Activated B cell treated with CpG ODN at 0.5 μM for 24 hours (primary cell): ENCODE measurements at places on chromosomes 3 and 15.

DNA sequence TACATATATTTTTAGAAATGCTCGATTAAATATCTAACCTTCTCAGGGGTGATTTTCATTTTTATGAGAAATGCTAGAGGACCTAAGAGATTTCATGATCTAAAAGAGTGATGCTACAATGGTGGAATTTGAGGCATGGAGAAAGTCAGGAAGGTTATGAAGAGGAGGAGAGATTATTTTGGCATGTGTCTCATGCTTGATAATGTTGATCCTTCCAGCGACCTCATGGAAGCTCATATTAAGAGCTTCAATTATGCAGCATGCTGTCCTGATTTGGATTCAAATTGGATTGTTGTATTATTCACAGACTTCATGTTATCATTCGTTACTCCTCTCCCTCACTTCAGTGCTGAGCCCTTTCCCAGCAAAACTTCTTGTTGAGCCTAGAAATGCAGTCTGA, 112.5 kb downstream of the RAP2B start:
- no peak for DNase-seq

DNA sequence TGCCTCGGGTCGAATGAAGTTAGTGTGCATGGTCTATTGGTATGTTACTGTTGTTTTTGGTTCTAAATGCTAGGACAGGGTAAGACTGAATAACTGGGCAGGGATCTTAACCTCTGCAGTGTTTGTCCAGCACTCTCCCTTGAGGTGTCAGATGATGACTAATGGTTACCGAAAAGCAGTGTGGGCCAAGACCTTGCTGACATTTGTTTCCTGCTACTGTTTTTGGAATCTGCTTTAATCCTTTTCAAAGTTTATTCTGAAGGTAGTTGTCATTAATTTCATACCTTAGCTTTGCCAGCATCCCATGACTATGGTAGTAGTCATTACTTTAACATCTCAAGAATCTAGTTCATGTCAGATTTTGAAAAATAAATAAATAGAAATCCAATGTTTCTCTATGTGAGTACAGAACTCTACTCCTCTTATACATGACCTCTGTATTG, 117.0 kb downstream of the P3H2 start:
- no peak for DNase-seq

DNA sequence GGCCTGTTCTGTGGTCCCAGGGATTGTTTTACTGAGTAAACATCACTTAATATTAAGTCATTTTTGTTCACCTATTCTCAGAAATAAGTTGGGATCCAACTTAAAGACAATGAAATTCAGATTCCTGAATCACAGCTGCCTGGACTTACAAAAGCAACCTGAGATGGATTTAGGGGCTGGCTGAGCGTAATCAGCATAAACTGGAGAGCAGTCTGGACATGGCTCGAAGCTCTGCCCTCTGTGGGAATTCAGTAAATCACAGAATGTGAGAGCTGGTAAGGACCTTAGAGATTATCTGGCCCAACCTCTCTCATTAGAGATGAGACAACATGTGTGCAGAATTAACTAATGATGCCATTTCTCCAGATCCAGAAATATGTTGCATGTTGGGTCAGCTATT, 23.7 kb downstream of the CCDC80 start:
- DNase-seq = no peak

DNA sequence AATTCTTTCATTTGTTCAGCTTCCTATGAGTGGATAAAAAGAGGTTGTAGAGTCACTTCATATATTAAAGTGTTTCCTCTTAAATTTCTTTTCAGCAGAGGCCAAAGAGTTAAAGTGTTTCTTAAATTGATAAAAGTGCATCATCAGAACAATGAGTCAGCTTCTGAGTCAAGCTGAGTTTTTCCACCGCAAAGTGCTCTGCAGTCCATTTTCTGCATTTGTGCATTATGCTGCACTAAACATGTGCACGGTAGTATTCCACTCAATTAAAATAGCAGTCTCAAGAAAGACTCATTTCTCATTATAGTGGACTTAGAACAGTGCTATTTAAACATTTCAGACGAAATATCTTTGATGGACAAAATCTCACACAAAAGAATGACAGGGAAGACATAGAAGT, 152.0 kb downstream of the ZBBX start:
- no peak for DNase-seq

DNA sequence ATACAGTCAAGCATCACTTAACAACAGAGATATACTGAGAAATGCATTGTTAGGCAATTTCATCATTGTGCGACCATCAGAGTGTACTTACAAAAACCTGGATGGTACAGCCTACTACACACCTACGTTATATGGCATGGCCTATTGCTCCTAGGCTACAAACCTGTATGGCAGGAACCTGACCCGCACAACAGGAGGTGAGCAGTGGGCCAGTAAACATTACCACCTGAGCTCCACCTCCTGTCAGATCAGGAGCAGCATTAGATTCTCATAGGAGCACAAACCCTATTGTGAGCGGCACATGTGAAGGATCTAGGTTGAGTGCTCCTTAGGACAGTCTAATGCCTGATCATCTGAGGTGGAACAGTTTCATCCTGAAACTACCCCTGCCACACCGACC, 89.7 kb downstream of the SCAPER start:
- DNase-seq = no peak

DNA sequence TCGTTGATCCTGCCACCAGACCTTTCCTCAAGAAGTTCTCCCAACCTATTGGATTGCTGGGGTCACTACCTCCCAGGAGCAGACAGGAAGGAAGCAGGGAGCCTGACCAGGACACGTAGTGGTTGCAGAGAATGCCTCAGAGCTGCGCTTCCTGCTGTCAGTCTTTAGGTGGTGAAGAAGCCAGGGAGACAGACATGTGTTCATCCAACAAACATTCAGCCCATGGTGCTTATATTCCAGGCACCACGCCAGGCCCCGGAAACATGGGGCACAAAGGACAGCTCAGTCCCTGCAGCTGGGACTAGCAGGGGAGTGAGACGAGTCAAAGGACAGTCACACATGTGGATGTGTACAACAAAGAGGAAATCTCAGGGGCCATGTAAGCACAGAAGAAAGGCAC, 26.0 kb upstream of the CORO2B start:
- DNase-seq = no peak

- DNase-seq = no peak
These were observed 66.4 kb downstream of the B3GALNT1 start for GRCh38 chr3:161038725-161039124.

DNA sequence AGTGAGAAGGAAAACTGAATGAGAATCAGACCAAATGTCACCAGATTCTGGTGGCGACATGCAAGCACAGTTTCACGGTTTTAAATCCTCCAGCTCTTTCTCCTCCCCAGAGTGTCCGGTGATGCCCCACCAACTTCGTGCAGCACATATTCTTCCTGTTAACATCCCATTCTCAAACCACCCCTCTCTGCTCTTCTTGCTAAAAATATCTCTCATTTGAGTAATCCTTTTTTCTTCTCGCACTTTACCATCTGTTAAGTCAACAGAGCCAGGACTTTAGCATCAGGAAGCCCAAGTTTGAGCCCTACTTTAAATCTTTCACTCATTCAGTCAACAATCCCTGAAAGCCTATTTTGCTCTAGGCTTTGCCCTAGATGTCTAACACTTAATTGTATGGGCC, 68.2 kb upstream of the VGLL4 start:
- DNase-seq = no peak

- DNase-seq = no peak
These were observed 150.8 kb upstream of the BHLHE40 start for GRCh38 chr3:4828279-4829030.

GRCh38 chr3:192904632-192905289, 12.9 kb downstream of the MB21D2 start:
- DNase-seq = no peak
